IPS DF 6.9 (cell line): ENCODE measurements at places on chromosomes 12 and 14.

DNA sequence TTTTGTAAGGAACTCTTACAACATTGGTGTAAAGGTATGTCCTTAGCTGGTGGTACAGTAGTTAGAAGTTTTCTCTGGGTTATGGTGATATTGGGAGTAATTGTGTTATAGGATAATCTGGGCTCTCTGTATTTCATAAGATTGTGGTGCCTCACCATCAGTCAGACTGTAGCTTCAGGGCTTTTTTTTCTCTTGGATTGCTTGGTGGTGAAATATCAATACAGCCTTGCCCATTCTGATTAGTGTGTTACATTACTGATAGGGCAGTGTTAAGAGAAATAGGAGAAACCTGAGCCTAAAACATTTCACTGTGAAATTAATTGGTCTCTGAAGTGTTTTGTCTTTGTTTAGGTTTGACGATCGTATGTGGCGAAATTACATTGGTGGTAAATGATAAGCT lies 71.0 kb downstream of the RCOR1 start:
- no peak for DNase-seq

DNA sequence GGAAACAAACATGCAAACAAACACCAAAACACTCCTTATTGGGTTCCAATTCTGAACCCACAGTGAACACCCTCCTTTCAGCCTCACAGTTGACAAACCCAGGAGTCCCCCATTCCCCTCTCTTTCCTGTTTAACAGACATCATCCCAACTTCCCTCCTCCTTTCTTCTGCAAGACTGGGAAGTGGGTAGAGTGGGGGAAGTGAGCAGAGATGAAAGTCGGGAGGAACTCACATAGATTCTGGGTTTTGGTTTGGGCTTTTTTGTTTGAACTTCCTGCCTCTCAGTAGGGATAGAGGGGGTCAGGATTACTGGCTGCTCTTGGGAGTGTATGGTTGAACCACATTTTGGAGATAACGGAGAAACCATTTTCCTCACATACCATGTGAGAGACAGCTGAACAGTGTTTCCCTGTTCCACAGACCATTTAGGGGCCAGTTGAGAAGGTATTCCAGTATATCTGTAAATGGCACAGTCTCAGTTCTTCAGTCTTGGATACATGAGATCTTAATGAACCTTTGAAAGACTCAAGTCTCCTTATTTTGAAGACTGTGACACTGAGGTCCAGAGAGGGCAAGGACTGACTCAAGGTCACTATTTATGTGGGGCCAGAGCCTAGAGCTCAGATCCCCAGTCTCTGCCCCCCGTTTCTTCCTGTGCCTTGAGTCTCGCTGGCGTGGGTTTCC lies 3.9 kb upstream of the GPR84 start:
- DNase-seq: no peak

DNA sequence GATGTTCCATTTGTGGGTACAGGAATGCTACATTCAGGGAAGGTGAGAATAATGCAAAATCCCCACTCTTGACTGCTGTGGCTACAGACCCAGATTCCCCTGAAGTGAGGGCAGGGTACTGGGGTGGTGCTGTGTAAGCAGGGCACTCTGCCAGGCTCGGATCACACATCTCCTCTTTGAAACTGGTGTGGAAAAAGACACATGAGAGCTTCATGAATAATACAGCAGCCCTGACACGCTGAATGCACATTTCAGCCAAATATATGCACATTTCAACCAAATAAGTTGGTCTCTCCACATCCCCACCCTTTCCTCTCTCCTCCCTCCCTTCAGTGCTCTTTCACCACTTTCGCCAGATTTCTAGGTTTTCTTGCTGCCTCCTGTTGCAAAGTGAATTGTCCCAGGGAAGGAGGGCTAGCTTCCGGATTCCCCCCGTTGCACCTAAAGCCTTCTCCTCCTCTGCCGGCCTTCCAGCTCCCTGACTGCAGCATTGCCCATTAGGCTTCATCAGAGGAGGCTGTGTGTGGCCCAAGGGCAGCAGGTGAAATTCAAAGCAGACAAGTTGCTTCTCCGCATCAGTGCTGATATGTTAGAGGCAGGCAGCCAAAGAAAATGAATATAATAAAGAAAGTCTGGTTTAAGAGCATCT lies 118.2 kb upstream of the TMCC3 start:
- no peak for DNase-seq

DNA sequence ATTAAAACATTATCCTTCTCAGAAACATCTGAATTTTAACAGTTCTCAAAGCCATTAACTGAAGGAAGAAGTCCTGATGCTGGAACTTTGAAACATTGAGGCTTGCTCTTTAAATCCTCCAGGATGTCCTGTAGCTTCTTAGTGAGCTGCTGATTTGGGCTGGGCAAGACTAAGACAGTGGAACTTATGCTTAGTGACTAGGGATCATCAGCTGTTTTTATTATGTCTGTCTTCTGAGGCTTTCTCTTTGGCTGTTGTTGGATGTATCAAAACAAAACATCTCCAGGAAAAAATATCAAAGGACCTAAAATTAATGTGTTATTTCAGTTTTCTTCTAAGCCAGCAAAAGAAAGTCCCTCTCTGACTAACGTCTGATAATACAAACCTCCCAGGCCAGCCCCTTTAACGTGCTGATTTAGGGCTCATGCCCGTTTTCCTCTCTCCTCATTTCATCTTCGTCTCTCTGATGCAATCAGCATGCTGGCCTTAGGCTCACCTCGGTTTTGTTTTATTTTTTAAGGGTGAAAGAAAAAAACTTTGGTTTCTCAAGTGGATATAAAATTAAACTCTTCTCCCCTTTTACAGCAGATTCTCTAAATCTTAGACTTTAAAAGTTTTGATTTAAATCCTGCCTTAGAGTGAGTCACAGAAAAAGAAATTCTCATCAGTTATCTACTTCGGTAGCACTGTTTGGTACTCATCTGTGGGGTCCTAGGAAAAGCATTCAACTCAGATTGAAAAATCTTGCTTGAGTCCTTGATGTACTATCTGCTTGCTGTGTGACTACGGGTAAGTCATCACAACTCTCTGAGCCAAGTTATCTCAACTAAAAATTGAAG lies 106.2 kb upstream of the CCDC91 start:
- no peak for DNase-seq

DNA sequence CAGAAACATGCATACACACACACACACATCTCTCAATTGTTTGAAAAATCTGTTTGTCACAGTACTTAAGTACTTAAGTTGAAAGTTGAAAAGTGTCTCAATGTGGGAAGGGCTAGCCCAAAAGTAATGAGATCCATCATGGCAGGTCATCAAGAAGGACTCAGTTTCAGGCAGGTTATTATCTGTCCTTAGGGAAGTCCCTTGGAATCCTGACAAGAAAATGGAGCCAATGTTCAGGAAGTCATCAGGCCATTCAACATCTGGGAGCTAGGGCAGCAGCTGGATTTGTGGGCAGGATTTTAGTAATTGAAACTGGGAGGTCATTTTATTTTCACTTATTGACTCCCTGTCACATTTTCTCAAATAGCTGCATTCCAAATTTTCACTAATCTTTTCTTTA lies 56.0 kb downstream of the MSRB3 start:
- DNase-seq: no peak

DNA sequence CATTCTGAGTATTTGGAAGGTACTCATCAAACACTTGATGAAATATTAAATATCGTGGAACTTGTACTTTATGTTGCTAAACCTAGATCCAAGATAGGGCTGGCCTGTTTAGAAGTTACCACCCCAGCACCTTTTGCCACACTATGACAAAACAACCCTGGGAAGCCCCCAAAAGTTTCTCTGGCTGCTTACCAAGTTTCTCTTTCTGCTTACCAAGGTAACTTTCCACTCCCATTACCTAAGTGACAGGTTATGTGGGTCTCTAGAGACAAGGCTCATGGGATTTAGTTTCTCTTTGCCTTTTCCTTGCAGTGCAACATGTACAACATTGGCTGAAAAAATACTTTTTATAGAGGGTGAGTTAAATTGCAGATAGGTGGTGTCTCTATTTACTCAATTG lies 28.9 kb upstream of the PPM1A start:
- no peak for DNase-seq

GRCh38 chr12:17793854-17794253 lies 296.1 kb downstream of the RERGL start:
- no peak for DNase-seq

DNA sequence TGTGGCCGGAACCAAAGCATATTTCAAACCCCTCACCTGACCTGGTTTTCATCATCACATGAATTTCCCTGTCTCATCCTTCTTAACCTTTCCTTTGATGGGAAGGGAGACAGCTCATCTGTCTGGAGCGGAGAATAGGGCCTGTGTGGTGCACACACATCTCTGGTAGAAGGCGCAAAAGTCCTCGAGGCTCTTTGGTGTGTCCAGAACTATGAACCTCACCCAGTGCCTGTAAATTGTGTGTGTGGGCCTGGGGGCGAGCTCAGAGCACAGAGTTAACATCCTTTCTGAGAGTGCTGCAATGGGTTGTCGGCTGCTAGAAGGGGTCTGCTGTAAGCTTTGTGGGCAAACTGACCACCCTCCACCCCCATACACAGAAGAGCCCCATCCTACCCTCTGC lies 749 bp downstream of the GALNT6 start:
- DNase-seq: no peak

- DNase-seq: no peak
Observed at GRCh38 chr12:48631071-48631470, 51.0 kb downstream of the KANSL2 start.

GRCh38 chr12:58764100-58764953 lies 156.0 kb downstream of the LRIG3 start:
- DNase-seq: no peak

- no peak for DNase-seq
Observed at GRCh38 chr14:28348797-28349196, 417.8 kb upstream of the FOXG1 start.

DNA sequence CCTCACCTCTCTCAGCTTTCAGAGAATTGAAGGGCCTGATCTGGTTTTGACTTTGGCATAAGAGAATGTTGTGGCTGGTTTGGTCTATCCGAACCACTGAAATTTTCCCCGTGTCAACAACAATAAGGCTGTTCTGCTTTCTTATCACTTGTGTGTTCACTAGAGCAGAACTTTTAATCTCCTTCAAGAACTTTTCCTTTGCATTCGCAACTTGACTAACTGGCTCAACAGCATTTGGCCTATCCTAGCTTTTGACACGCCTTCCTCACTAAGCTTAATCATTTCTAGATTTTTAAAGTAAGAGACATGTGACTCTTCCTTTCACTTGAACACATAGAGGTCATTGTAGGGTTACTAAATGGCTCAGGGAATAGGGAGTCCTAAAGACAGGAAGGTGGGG lies 25.9 kb upstream of the EDDM3A start:
- no peak for DNase-seq

GRCh38 chr14:75969891-75970290 lies 11.9 kb downstream of the TGFB3 start:
- DNase-seq: no peak

- DNase-seq: no peak
Observed at GRCh38 chr14:21055432-21056117, 2.0 kb upstream of the RNASE8 start.

- DNase-seq: no peak
Observed at GRCh38 chr12:94898388-94898787, 105.1 kb downstream of the NDUFA12 start.

DNA sequence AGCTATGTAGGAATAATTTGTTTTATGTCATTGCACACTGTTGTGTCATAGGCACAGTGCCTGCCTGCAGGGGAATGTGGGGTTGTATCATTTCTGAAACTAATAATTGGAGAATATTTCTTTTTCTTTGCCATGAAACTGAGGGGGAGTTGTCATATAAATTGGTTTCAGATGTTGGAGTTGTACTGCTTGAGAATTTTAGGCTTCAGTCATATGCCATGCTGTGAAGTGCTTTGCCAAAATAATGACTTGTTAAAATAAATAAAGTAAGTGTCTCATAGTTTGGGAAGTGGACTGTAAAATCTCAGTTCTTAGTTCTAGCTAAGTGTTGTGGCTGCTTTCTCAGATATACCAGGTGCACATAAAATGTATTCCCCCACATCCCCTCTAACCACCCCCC lies 116.8 kb downstream of the DAAM1 start:
- no peak for DNase-seq

- no peak for DNase-seq
Observed at GRCh38 chr14:47366006-47366405, 309.4 kb downstream of the MDGA2 start.

DNA sequence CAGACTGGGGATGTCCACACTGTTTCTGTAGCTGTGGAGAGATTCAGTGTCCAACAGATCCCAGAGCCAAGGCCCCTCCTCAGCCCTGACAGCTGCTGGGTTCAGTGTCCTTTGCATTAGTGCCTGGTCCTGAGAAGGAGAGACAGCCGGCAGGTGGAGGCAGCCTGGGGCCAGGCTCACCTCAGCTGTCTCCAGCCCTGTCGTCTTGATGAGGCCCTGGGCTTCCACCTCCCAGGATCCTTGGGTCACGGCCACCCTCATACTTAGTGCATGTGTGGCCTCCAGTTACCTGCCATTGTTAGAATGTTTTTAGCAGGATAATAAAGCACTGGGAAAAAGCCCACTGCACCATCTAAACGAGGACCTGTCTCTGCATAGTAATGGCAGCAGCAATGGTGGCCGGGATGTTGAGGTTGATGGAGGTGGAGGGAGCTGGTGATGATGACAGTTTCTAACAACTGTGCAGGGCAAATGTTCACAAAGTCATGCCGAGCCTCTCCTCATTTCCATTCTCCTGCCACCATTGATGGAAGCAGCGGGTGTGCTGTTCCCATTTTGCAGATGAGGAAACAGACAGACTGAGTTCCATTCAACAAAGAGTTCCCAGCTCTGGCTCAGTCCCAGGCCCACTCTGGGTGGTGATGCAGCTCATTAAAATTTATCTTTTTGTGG lies 17.7 kb downstream of the ASB2 start:
- no peak for DNase-seq

- DNase-seq: no peak
Observed at GRCh38 chr12:99752740-99753139, 105.2 kb downstream of the GARIN6 start.

- no peak for DNase-seq
Observed at GRCh38 chr12:58310809-58311622, 369.6 kb downstream of the ATP23 start.

- DNase-seq: no peak
Observed at GRCh38 chr12:26748412-26748740, 84.6 kb downstream of the ITPR2 start.

- no peak for DNase-seq
Observed at GRCh38 chr12:101599771-101600484, 5.2 kb downstream of the MYBPC1 start.

- no peak for DNase-seq
Observed at GRCh38 chr12:1993871-1994371, 10.3 kb downstream of the DCP1B start.

DNA sequence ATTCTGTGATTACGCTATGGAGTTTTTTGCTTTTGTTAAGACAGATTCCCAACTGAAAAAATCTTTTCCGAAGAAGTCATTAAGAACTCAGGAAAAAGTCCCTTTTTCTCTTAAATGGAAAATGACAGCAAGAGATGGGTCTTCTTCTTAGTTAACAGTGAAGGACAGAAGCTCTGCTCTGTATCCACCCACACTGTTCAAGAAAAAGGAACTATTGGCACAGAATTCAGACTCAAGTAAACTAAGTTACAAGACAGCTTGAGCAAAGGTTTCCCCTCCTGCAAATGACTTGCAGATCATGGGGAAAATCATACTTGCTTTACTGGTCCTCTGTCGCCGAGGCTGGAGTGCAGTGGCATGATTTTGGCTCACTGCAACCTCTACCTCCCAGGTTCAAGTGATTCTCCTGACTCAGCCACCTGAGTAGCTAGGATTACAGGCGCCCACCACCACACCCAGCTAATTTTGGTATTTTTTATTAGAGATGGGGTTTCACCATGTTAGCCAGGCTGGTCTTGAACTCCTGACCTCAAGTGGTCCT lies 137.1 kb upstream of the AEBP2 start:
- no peak for DNase-seq

- no peak for DNase-seq
Observed at GRCh38 chr12:37666069-37666781, 650.3 kb upstream of the ALG10B start.
